ENCODE measurements at places on chromosomes 2 and 18.

DNA sequence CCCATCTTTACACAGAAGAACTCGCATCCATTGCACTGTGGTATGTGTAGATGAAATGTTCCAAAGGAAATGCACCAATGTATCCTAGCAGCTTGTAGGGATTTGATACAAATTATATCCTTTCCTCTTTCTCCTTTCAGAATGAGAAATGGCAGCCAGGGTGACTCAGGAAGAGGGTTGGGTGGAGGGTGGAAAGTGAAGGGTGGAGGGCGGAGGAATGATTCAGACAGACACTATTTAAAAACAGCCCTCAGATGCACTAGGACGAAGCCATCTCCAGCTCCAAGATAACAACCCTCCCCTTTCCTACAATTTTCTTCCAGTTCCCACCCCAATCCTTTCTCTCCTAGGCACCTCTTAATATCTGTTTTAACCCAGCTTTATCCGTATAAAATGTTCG is 96.2 kb upstream of the STK39 start:
- DNase-seq, result no peak

GRCh38 chr18:3340682-3341097 is 78.8 kb downstream of the MYL12B start:
- no peak for DNase-seq

GRCh38 chr2:196719110-196719872 is 79.8 kb downstream of the CCDC150 start:
- no peak for DNase-seq

- DNase-seq, result no peak
These were observed 59.3 kb upstream of the ANKRD44 start for GRCh38 chr2:197369933-197370320.

DNA sequence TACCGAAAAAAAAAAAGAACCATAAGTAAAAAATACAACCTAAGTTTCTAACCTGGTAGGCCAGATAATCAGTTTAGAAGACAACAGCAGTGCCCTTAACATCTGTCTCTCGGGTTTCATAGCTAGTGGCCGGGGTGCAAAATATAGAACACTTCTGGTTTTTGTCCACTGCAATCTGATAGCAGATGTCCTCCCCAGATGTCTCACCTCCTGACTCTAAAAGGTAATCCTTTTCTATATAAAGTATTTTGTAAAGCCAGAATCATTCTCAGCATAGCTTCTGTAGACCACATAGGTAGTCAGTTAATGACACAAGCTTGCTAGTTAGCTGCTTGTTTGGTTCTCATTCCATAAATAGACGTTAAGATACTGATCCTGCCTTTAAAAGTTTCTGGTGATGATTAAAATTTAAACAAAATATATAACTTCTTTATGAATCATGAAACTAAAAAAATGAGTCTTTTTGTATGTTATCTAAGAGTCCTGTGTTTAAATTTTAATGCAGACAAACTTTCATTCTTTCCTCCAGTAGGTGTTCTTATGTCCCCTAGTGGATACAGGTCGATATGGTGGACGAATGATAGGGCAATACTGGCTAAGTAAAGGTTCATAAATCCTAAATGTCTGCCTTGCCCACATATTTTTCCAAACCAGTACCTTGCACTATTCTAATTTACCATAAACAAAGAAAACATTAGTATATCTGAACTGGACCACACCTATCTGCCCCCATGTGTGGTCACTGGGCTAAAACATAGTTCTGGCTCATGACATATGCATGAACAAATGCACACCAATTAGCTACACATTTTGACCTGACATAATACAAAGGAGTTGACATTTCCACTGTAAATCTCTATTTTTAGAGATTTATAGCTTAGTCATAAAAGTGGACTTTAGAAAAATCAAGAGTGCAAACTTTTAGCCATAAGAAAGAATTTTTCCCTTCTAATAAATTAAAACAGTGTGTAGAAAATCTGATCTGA is 171.0 kb downstream of the SRBD1 start:
- DNase-seq, result no peak

- no peak for DNase-seq
These were observed 722.8 kb downstream of the ADCYAP1 start for GRCh38 chr18:1627494-1627893.

DNA sequence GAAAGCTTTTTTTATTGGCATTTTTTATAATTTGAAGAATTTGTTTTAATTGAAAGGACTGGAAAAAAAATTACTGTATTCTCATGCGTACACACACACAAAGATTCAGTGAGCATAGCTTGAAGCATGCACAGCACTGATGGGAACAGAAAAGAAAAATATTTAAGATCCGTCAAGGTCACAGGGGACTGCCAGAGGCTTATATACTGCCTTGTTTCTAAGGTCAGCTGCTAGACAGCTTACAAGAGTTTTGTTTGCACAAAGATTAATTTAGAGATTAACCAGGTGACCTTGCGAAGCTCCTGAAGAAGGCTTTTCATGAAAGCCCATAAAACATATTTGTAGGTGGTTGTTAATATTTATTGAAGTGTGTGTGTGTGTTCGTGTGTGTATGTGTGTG is 396.3 kb downstream of the TRIB2 start:
- DNase-seq, result no peak

GRCh38 chr18:1652018-1652417 is 747.3 kb downstream of the ADCYAP1 start:
- DNase-seq, result no peak

- no peak for DNase-seq
These were observed 95.3 kb upstream of the ID2 start for GRCh38 chr2:8586457-8587051.

- peak; percentile 68 for DNase-seq
These were observed 12.4 kb downstream of the YWHAQ start for GRCh38 chr2:9618410-9618809.

GRCh38 chr2:111121828-111122630 is 1.3 kb downstream of the BCL2L11 start:
- peak; percentile 83 for DNase-seq

DNA sequence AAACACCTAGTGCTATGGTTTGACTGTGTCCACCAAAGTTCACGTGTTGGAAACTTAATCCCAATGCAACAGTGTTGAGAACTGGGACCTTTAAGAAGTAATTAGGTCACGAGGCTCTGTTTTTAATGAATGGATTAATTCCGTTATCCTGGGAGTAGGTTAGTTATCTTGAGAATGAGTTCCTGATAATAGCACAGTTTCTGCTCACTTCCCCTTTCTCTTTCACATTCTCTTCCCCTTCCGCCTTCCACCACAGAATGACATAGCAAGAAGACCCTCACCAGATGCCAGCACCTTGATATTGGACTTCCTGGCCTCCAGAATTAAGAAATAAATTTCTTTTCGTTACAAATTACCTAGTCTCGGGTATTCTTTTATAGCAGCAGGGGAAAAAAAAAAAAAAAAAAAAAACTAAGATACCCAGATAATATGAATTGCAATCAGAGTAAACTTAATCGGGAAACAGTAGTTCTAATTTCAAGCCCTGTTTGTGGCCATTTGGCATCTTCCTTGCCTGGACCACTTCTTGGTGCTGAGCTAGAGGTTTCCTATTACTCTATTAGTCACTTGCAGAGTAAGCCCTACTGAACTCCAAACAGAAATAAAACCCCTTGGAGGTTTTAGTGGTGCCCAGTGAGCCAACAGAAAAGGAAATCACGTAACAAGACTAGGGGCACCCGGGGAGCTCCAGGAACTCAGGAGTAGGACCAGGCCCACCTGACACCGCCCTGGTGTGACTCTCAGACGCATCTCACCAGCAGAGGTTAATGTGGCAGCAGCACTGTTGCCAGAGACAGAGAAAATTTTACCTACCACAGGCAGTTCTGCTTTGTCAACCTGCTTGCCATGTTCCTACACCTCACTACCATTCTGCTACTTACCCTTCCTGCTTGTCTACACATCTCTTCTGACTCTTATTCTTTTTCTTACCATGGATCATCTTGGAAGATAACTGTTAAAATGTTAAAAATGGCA is 147.6 kb upstream of the CAB39 start:
- no peak for DNase-seq

GRCh38 chr18:8707556-8708300 is 2.4 kb downstream of the MTCL1 start:
- no peak for DNase-seq

- DNase-seq, result no peak
These were observed 1.1 kb downstream of the FECH start for GRCh38 chr18:57585421-57585820.

GRCh38 chr2:54629914-54630857 is 93.3 kb upstream of the EML6 start:
- DNase-seq, result no peak

DNA sequence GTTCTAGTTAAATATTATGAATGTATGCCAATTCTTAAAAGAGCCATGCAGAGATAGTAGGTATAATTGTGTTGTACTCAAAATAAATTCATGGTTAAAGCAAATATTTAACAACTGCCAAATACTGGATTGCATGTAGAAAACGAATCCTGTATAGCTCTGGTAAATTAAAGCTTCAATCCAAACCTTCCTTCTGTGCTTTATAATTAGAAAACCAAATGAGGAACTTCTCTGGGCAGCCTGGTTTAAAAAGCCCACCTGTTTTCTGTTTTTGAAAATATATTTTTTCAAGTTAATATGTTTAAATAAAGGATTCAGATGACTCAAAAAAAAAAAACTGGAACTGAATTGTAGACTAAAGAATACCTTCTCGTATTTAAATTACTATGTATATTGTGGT is 48.3 kb upstream of the ITGA4 start:
- no peak for DNase-seq
